ENCODE measurements at places on chromosomes 13 and 19. TPM values are rescaled to one million over a fixed set of nuclear protein-coding genes. Genes with fewer than 3 reads are reported as not detected.

The PEG3 gene
- 13.9 TPM for total RNA-seq

DNA sequence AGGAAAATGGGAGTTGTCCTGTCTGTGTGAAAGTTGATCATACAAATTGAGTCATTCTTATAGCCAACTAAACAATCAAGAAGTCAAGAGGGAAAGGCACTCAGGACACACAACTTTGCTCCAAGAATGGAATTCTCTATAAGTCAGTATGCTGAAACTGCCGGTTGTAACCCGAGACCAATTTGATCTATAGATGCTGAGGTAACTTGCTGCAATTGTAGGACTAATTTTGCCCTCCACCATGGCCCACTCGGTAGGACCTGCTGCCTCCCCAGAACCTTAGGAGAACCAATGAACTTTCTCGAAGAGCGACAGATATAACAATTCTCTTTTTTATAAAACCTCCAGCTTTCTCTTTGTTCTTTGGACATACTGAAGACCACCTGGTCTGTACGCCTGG is 157.0 kb downstream of the RNF17 start:
- ATAC-seq = no peak

The TMEM190 gene
- not detected for total RNA-seq

GRCh38 chr13:33879118-33879517 is 61.2 kb downstream of the RFC3 start:
- ATAC-seq = no peak

DNA sequence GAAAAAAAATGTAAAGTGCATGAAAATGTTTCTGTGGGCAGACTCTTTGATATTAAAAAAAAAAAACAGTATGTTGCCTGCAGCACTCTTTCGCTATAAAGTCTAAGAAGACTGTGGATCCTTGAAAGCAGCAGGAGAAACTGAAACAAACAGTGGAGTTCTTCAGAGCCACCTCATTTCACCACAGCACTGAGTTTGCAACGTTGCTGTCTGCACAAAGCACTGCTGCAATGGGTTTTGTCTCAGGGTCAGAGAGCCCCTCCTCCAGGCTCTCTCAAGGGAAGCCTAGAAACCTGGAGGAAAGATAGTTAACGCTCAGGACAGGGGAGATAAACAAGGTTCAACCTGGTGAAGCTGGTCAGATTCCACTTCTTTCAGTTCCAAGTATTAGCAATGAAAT is 248.7 kb downstream of the EFNB2 start:
- no peak for ATAC-seq

DNA sequence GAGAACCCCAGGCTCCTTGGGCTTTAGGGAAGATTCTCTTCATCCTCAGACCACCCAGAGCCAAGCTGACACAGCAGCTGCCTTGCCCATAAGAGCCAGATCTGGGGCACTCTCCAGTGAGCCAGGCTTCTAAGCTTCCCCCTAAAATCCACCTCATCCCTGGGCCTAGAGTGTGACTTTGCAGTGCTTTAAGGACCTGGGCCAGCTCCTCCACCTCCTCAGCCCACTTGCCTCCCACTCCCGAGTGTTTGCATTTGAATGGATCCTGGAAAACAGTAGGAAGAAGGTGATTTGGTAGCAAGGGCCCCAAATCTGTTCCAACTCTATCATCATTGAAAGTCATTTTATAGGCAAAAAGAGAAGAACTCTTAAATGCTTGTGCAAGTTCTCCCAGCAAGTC is 108.7 kb upstream of the UBL3 start:
- no peak for ATAC-seq

DNA sequence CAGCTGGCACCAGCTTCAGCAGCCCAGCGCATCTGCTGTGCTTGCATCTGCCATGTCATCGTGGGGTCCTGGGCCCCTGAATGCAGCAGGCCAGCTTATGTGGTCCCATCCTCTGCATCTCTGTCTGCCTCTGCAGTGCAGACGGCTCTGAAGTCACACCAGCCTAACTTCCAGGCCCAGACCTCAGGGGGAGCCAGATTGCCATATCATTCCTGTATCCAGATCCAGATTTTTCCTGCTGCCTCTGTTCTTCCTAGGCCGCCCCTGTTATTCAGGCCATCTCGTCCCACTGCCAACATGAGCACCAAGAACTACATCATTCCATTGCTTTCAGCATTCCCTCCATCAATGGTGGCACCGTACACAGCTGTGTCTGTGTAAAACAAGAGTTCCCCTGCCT is 571.6 kb downstream of the UQCRFS1 start:
- ATAC-seq = no peak

The ZNF211 gene
- total RNA-seq = 8.3 TPM

DNA sequence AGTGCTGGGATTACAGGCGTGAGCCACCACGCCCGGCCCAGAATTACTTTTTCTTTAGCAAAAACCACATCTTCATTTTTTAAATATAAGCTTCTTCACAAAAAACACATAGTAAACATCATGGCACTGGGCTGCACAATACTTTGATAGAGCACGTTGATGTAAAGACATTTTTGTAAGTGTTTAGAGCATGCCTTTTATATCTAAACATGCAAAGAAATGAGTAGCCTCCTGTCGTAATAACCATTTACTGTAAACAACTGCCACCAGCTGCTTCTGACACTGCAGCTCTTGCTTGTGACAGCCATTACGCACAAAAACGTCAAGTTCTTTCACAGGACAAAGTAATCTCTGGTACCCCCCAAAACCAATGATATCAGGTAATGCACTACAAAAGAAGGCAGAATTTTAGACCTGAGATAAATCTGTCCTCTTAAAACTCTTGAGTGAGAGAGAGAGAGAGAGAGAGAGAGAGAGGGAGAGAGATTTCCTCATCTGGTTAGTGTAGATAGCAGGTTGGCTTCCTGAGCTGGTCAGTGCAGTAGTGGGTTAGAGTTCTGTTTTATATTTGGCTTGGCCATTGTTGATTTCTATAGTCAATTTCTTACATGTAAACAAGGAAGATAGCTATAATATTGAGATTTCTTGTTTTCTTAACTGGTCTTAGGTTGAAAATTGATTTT is 6.7 kb upstream of the ZNF548 start:
- ATAC-seq = no peak

GRCh38 chr19:42188665-42189064 is 28.8 kb downstream of the DEDD2 start:
- ATAC-seq = no peak

GRCh38 chr13:105920370-105920769 is 615.1 kb downstream of the EFNB2 start:
- ATAC-seq = no peak

The SRRM5 gene
- total RNA-seq = 0.13 TPM

DNA sequence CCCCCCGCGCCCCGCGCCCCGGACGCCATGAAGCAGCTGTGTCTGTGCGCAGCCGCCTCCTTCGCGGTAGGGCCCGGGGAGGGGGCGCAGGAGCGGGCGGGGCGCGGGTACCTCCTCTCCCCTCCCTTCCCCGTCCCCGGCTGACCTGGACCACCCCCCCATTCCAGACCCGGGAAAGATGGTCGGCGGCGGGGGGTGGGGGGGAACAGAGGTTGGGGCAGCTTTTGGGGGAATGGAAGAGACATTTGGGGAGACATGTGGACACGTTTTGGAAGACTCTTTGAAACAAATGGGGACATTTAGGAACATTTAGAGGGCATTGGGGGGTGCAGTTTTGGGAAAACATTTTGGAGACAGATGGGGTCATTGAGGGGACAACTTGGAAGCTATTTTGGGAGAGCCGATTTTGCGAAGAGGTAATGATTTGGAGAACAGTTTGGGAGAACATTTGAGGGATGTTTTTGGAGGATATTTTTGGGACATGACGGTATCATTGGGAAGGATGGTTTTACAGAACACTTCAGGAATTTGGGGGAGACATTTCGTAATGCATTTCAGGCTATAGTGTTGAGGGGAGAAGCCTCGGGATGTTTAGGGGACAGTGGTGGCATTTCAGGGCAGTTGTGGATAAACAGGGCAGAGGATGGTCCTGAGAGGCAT is 16.1 kb downstream of the ANKRD24 start:
- ATAC-seq = no peak

- ATAC-seq = no peak
Observed at GRCh38 chr19:2274185-2274711, 7.7 kb downstream of the PEAK3 start.

DNA sequence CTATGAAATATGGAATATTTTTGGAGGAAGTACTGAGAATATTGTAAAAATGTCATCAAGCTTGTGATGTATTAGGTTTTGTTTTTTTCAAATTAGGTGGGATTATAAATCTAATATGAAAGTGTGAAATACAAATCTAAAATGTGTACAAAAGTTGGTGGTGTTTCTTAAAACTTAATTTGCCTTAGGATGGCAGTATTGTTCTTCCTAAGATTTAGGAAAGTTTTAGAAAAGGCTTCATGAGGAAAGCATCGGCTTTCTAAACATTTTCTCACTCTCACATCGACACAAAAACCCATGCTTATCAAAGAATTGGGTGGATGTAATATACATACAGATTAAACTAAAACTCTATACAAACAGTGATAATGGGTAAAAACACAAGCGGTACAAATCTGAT is 972.0 kb upstream of the PCDH20 start:
- ATAC-seq = no peak
